ENCODE measurements at places on chromosomes 12 and 14. TPM values are rescaled to one million over a fixed set of nuclear protein-coding genes. Genes with fewer than 3 reads are reported as not detected.
A peak's percentile ranks its signal among the peaks of the same experiment; 100 is the strongest.

Gene PLEKHH1
- 0.50 TPM for total RNA-seq

Gene HSPB8
- total RNA-seq: not detected

Gene KLRB1
- total RNA-seq: 3.8 TPM

Gene LRRC10
- not detected for total RNA-seq

- DNase-seq: peak; percentile 89
These were observed 65.1 kb downstream of the PCNX1 start for GRCh38 chr14:70972107-70972976.

DNA sequence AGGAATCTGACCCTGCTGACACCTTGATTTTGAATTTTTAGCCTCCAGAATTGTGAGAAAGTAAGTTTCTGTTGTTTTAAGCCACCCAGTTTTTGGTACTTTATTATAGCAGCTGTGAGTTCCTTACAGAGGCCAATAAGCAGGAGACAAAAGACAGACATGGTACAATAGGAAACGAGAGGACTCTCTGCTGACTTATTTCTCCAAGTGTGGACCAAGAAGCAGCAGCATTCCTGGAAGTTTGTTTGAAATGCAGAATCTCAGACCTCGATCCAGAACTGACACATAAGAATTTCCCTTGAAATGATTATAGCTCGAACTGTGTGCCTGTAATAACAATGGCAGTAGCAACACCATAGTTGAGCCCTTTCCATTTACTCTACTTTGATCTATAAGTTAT is 31.9 kb upstream of the LUM start:
- no peak for DNase-seq

DNA sequence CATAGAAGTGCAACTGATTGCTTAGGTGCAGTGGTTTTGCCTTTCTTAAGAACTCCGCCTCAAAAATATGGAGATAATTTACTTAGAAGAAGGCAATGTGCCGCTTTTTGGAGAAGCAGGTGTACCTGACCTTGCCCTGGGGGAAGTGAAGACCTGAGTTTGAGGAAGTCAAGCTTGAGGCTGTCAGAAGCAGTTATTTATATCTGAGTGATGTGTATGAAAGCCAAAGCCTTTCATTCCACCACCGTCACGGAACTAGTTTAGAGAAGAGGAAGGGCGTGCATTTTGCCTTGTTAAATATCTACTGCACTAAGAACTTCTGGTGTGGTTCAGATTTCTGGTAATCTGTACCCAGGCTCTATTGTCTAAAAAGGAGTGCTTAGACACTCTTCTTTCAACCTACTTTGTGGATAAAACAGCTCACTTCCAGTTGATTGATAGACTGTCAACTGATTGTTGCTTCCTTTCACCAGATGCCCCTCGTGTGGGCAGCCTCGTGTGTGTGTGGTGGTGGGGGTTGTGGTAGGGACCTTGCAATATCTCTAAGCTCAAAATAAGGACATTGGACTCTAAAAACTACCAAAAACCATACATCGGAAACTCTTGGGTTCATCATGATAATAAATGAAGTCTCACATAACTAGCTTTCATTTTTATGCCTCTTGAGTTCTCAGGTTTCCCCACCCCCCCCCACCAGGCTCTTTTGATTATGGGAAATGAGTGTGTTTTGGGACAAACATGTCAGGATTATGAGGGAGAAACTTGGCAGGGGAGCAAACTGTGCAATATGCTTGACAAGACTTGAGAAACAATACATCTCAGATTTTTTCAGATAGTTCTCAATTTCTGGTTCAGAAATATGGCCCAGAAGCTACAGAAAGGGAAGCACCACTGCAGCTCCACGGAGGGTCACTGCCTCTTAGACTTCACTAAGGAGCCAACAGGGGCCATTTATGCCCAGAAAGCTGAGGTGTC is 78.6 kb downstream of the ARF6 start:
- peak; percentile 79 for DNase-seq

DNA sequence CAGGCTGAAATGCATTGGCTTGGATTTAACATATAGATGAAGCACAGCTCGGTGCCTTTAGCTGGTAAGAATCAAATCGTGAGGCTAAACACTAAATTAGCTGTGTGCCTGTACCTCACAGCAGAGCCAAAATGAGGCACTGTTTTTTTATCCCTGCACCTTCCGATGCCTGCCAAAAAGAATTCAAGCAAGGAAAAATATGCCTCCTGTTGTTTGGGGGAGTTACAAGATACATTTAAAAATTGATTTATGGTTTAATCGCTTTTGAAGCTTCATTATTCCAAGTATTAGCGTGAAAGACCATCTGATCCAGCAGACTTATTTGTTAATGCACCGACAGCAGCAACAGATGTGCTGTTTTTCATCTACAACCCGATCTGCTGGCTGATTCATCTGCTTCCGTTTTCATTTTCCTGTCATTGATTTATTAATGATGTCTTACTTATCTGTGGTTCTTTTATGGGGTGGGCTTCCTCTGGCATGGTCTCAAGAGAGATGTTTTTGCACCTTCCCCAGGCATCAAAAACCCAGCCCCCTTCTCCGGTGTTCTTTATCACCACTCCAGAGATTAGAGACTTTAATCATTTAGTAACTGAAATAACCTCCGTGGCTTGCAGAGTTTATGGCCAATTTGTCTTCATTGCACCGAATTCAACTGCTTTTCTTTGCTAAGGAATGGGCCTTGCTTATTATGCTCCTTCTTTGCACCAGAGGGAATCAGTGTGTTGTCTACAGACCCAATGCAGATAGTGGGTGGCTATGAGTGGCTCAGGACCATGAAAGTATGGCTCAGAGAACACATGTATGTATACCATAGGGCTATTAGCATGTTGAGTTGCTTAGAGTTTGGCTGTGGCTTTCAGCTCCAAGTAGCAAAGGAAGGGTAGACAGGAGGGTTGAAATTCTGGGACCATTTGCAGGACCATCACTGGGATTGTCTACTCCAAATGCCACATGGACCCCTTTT is 166.8 kb upstream of the TMEM260 start:
- DNase-seq: no peak

DNA sequence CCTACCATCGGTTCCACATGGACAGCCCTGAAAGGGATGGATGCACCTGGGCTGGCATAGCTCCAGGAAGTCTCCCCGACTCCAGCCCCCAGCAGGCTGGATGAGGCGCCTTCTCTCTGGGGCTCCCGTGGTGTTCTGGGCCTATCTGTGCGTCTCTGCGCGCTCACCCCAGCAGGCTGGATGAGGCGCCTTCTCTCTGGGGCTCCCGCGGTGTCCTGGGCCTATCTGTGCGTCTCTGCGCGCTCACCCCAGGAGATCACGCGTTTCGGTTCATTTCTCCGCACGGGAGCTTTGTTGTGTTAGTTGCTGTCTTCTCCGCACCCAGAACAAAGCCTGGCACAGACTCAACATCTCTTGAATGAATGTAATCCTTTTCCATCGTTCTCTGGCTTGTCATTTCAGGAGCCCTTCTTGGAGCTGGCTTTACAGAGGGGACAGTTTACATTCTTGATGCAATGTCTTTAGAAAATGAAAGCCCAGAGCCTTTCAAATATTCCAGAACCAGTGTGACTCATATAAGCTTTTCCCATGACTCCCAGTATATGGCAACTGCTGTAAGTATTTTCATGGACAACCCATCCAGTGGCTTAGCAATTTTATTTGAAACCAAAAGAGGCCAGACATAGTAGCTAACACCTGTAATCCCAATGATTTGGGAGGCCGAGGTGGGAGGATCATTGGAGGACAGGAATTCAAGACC is 40.3 kb downstream of the CFAP251 start:
- no peak for DNase-seq

GRCh38 chr14:49310298-49310697 is 275.9 kb downstream of the RPS29 start:
- no peak for DNase-seq

- no peak for DNase-seq
These were observed 134.7 kb upstream of the RFLNA start for GRCh38 chr12:124160097-124160756.

DNA sequence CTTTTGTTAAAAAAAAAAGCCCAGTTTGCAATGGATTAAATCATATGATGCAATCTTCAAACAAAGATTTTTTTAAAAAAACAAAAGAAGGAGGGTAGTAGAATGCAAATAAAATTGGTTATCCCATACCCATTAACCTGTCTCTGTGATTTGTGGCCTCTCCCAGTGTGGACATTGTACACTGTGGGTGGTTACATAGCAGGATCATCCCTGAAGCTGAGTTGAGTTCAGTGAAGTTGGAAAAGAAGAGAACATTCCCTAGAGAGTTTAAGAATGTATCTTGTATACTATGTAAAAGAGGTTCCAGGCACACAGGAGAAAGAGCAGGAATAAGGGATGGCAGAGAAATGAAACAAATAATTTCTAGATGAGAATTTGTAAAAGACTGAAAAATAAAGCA is 142.4 kb upstream of the SLC16A7 start:
- DNase-seq: no peak

- DNase-seq: peak; percentile 55
These were observed 73.8 kb downstream of the KIAA0586 start for GRCh38 chr14:58501214-58501816.

DNA sequence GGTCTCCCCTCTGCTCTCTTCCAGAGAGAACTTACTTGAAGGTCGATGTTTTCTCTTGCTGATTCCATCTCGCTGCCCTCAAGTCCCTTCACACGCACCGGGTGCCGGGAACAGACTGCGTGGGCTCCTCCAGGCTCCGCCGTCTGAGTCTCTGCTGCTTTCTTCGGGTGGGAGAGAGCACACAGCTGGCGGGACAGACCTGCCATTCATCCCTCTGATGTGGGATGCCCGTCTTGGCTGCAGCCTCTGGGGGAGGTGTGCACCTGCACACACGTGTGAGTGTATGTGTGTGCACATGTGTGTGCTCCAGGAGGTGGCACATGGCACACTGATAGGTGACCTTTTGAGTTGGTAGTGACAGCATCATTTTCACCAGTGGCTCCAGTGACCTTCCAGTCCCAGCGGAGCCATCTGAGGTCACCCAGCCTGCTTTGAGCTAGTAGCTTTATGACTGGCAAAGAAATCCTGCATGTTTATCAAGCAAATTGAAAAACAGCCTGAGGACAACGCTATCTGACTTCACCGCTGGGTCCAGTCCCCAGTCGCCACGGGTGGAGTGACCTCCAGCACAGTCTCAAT is at the start of gene NINJ2:
TSS of gene NINJ2 (minus strand) at position 153 of the 579 bp plus-strand sequence. CDS start at position 68, 85 bp downstream.
- no peak for DNase-seq

DNA sequence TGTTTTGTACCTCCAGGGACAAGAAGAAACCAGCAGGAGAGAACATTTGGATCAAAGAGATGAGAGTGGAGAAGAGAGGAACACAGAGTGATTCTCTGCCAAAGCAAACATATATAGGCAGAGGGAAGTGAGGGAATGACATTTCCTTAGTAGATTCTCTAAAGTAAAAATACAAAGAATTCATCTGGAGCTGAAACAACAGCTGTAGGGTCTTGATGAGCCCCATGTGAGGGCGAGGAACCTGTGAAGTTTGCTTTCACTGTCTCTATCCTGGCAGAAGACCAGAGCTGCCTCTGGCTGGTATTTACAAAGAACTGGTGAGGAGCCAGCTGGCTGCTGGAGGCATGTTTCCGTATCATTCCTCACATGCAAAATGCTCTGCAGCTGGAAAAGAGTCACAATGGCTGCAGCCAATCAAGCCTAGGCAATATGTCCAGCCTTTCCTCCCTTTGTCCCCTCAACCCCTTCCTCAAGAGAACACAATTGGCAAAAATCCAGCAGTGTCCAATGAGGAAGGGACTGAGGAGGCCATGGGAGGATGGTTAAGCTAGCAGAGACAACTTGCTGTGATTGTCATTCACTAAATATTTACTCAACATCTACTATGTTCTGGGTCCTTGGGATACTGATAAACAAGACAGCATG is 122.5 kb downstream of the PHLDA1 start:
- no peak for DNase-seq

- no peak for DNase-seq
These were observed 39.3 kb downstream of the SLC25A47 start for GRCh38 chr14:100362311-100362927.

DNA sequence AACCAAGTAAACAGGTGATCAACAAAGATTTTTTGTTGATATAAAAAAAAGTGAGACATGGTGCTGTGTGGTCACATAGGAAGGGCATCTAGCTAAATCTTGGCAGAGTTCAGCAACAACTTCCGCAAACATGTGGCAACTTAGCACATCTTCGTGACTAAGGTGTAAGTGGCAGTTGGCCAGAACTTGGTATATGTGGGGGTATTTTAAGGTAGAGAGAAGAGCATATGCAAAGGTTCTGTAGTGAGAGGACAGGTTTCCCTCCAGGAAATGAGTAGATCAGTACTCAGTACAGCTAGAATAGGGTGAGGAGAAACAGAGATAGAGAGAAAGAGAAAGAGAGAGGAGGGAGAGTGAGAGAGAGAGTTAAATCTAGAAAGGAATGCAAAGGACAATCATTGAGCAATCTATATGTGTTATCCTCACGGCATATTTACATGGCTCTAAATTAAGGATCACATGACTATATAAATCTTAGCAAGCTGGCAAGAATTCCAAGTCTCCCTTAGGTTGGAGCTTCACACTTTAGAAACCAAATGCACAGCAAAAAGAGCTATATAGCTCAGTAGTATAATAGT is 227.7 kb upstream of the HMGA2 start:
- DNase-seq: no peak
